ENCODE measurements at places on chromosomes 16 and 17. TPM values are rescaled to one million over a fixed set of nuclear protein-coding genes. Genes with fewer than 3 reads are reported as not detected.

DNA sequence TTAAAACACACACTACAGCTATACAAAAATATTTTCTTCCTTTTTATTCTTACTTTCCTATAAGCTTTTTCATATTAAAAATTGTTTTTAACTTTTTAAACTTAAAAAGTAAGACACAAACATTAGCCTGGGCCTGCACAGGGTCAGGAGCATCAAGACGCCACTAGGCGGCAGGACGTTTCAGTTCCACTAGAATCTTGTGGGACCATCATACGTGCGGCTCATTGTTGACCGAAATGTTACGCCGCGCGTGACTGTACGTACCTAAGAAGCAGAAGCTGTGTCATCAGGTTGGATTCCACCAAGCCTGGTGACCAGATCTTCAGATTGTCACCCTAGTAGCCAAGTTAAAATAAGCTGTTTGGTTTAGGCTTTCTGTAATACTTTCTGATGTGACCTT lies 47.1 kb downstream of the USP10 start:
- DNase-seq: no peak

DNA sequence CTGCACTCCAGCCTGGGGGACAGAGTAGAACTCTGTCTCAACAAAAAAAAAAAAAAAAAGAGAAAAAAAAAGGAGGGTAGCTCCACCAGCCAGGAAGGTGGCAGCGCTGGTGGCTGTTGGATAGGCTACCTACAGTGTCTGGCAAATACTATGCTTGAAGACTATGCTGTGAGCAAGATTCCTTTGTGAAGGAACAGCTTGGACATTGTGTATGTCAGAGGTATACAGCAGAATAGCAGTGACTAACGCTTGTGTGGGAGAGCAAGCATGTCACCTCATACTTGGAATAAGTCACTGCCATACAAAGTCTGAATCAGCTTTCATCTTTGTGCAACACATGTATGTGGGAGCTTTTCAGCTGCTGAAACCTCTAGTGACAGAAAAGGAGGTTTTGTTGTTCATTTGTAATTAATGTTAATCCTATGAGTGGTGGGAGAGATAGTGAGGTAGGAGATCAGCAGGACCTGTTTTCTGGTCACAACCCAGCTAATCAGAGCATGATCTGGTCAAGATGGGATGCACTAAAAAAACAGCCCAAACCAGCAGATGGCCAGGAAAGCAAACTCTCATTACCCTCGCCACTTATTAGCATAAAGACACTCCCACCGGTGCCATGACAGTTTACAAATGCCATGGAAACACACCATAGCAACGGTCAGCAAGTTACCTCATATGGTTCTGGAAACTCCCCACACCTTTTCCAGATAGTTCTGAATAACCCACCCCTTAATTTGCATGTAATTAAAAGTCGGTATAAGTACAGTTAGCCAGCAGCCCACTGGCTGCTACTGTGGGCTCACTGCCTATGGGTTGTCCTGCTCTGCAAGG lies 6.8 kb upstream of the ITGAD start:
- peak; percentile 32 for DNase-seq

GRCh38 chr16:53886482-53887378 lies 182.8 kb downstream of the FTO start:
- DNase-seq: no peak

GRCh38 chr17:67637901-67638641 lies 79.7 kb upstream of the NOL11 start:
- no peak for DNase-seq

GRCh38 chr17:48187872-48188608 lies 80.5 kb downstream of the SNX11 start:
- DNase-seq: no peak

GRCh38 chr16:86789621-86790051 lies 211.3 kb downstream of the FOXL1 start:
- no peak for DNase-seq

DNA sequence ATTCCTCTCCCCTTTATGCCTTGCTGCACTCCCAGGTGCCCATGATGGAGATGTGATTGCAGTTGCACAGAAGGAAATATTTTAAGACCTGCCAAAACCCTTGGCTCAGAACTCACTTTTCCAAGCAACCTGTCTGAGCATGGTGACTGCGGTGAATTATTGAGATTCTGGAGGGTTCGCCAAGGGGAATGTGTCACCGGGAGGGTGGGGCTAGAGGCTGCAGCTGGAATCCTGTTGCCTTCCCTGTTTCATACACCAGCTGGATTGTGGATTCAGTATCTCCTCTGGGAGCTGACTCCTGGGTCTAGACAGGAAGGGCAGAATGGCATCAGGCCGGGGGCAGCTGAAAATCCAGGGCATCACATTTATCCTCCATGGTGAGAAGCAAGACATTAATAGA lies 527.2 kb downstream of the TMEM114 start:
- DNase-seq: peak; percentile 33

- no peak for DNase-seq
Measured at GRCh38 chr17:42294469-42295398, 6.4 kb downstream of the STAT5A start.

GRCh38 chr17:2018716-2019510 lies 6.2 kb downstream of the RTN4RL1 start:
- DNase-seq: no peak

DNA sequence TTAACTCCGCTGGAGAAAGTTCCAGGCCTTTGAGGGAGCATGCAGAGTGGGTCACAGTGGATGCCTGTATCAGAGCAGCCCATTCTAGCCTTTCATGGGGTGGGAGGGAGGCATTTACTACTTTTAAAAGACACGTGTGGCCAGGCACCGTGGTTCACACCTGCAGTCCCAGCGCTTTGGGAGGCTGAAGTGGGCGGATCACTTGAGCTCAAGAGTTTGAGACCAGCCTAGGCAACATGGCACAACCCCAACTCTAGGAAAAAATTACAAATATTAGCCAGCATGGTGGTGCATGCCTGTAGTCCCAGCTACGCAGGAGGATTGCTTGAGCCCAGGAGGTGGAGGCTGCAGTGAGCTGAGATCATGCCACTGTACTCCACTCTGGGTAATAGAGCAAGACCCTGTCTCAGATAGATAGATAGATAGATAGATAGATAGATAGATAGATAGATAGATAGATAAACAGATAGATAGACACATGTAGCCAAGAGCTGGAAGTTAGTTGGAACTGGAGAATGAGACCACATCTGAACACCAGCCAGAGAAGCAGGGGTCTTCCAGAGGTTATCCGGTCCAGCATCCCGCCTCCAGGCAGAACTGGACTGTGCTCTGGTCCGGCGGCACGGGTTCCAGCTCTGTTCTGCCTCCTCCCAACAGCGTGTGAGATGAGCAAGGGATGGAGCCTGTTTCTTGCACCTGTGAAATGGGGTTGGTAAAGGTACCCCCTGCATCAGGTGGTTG lies 3.6 kb downstream of the ADCY7 start:
- no peak for DNase-seq

DNA sequence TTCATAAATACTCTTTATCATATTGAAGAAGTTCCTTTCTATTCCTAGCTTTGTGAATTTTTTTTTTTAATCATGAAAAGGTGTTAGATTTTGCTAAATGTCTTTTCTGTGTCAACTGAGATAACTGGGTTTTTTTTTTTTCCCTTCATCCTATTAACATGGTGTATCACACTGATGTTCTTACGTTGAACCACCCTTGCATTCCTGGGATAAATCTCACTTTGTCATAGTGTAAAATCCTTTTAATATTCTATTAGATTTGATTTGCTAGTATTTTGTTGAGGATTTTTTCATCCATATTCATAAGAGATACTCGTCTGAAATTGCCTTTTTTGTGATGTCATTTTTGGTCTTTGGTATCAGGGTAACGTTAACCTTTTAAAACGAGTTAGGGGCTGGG lies 49.2 kb downstream of the CHCT1 start:
- no peak for DNase-seq

DNA sequence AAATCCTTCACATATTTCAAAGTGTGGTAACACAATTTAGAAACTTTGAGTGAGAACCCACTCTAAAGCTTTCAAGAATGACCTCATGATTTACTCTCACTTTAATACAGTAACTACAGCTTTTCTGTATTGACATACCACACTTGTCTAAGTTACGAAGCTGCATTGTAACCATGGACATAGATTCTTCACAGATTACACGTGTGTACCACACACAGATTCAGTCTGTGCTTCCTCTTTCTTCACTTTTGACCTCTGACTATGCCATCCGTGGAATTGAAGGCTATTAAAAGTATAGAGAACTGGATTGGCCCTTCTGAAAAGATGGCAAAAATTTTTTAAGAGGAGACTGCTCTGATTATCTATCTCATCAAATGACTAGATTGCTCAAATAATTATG lies 172.7 kb downstream of the TANC2 start:
- no peak for DNase-seq

- no peak for DNase-seq
Measured at GRCh38 chr16:73028263-73028662, 19.7 kb downstream of the ZFHX3 start.

The KRTAP1-5 gene
- not detected for total RNA-seq

The SMCR8 gene
- 13.0 TPM for total RNA-seq

The KCTD19 gene
- total RNA-seq: not detected
